ENCODE measurements at places on chromosomes 5 and 9. TPM values are rescaled to one million over a fixed set of nuclear protein-coding genes. Genes with fewer than 3 reads are reported as not detected.
A peak's percentile ranks its signal among the peaks of the same experiment; 100 is the strongest.

DNA sequence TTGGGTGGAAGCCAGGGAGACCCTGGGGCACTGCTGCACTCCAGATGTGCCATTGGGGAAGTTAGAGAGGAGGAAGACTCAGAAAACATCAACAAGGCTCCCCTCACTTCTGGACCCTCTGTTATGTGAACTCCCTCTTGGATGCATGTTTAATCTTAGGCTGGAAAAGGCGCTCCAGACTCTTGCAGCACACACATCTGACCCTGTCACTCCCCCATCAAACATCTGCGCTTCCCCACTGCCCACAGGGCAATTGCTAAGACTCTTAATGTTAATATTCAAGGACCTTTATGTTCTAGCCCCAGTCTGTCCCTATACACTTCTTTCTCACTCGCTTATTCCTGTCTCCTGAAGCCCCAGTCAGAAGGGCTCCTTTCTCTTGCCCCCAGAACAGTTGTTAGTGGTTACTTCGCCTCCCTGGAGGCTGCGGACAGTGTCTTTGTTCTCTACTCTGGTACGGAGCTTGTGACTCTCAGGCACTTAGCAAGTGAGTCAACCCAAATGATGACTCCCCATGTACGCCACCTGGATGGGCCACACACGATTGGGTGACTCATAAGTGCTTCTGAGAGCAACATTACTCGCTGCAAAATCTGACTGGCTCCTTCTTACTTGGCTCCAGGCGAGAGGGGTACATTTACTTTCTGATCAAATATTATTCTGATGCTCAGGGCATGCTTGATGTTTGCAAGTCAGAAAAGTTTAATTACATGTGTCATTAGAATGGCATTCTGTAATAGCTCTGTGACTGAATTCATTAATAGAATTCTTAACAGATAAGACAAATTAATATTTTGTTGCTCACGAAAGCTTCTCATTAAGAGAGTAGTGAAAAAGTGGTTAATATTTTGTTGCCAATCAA lies 193.6 kb downstream of the HSPA4 start:
- DNase-seq, result peak; percentile 10

GRCh38 chr5:52204310-52204709 lies 583.4 kb upstream of the ITGA1 start:
- no peak for DNase-seq

GRCh38 chr5:66629446-66629845 lies 33.3 kb downstream of the MAST4 start:
- no peak for DNase-seq

GRCh38 chr9:109556786-109557185 lies 58.7 kb upstream of the PTPN3 start:
- no peak for DNase-seq

GRCh38 chr9:89807682-89808075 lies 202.9 kb downstream of the GADD45G start:
- no peak for DNase-seq

- no peak for DNase-seq
Observed at GRCh38 chr9:33172256-33173238, 5.4 kb upstream of the B4GALT1 start.

DNA sequence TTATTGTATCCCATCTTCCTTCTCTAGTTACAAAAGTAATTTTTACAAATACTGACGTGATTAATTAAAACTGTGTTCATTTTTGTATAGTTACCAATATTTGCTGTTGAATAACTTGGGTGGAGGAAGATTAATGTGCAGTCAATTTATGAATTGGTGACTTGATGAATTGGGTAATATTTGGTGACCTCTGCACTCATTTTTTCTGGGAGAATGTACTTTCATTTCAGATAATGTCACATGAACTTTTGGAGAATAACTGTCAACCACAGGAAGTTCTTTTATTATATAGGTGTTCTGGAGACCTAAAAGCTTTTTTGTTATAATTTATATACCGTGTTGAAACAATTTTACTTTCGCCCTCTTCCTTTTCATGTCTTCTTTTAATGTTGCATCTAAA lies 26.4 kb upstream of the FKTN start:
- DNase-seq, result no peak

- no peak for DNase-seq
Observed at GRCh38 chr9:107721705-107722245, 232.2 kb upstream of the KLF4 start.

DNA sequence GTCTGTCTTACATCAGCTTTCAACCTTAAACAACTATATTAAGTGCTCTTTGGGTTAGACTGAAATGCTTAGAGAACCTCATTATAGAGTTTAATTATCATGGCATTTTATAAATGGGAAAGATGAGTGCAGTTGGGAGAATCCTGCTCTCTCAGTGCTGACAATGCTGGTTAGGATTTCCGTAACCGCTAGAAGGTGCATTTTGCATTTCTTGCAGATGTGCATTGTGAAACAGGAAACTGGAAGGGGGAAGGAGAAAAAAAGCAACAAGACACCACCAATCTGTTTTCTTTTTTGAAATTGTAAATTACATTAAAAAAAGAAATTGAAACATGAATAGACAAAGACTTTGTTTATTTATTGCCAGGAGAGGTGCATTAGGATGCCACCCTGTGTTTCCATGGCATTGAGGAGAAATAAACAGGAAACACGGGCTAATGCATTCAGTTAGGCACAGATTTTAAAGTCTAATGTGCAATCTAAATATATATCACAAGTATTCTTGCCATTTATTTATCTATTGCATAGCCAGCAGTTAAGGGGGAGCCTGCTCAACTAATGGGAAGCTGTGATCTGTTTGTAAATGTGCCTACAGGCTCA lies 478.9 kb downstream of the PSAT1 start:
- DNase-seq, result no peak

DNA sequence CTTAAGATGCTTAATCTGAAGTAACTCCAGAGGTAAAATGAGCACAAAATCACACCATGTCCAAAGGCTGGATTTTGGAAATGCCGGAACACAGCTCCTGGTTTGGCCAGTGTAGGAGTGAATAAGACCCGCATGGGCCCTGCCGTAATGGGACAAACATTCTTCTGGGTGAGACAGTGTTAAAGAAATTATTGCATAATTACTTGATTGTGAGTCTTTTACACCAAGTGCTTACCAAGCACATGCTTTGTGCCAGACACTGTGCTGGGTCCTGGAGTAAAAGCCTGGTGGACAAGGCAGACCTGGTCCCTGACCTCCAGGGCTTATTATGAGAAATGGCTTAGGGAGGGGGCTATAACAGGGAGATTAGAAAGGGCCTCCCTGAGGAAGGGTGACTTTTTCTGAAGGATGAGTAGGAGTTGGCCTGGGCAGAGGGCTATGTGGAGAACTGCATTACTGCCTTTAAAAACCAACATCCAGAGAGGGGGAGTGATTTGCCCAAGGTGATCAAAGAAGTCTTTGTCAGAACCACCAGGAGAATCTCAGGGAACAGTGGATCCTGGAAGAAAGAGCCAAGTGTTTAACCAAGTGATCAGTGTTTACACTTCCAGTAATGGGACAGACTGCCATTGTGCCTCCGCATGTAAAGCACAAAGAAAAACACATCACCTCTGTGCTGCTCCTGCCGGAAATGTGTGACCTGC lies 3.5 kb downstream of the PDE6A start:
- DNase-seq, result no peak

- DNase-seq, result no peak
Observed at GRCh38 chr9:112833081-112833480, 57.6 kb downstream of the SLC46A2 start.

DNA sequence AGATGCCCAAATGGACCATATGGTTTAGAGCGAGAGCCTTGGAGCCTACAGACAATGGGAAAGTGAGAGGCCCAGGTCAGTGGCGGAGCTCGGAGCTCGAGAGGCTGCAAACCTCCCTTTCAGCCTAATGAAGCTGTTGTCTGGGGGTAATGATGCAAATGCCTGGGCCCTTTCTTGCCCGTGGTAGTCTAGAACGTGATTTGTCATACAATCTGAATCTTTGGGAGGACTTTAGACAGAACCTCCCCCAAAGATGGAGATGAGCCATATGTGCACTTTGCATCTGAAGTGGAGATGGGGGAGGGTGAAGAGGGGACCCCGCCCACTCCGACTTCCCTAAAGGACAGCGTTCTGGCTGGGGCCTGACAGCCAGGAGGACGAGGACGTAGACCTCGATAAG lies 10.3 kb upstream of the NEUROG1 start:
- no peak for DNase-seq

- DNase-seq, result no peak
Observed at GRCh38 chr5:8561854-8562253, 692.9 kb downstream of the MTRR start.

- no peak for DNase-seq
Observed at GRCh38 chr5:50325237-50325832, 115.8 kb downstream of the EMB start.

DNA sequence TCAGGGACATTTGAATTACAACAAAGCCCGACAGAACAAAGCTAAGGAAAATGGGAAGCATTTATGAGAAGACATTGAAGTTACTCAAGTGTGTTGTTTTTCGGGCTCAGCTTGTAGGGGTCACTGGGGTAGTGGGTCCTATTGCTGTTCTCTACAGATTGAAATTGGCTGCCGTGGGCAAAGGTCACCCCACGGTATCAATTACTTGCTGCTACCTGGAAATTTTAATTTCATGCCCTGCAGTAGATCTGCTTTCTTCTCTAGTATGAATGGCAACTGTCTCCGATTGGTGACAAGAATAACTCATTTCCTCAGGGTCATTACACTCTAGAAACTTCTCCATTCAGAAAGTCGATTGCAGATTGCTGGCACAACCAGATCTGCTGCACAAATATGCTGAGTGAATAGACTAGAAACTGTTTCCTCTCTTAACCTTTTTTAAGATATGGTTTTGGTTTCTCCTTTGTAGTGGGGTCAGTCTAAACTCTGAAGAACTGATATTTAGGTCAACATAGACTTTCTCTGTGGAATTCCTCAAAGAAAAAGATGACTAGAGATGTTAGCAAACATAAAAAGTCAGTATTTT lies 454.1 kb downstream of the ARHGEF28 start:
- no peak for DNase-seq

DNA sequence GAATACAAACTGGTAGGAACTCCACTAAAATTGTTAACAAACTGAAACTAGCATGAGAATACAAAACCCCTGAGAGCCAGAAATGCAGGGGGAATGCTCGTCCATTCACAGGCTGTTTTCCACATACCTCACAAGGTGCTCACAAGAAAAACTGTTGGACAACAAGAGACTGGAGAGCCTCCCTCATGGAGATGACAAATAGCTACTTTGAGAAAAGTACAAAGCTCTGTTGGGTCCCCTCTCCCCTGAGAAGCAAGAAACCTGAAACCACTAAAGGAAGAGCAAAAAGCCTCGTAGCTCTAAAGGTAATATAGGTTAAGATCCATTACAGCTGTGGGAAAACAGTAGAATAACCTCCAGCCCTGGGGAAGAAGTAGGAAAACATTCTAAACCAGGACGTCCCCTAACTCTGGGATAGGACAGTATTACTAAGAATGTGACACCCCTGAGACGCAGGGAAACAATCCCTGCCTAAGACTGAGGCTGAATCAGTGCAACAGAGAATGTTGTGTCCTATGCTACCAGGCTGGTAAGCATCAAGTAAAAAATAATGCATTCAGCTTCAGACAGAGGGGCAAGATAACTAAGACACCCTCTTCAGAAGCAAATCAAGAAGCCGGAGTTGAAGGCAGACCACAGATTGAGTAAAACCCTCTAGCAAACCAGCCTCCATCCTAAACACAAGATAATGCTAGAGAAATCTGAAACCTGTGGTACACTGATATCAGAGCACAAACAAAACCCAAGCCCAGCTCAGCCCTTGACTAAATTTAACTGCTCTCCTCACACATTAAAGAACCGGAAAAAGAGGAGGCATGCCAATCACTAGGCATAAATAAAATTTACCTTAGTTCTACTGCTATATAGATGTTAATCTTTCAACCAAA lies 160.2 kb downstream of the SSBP2 start:
- DNase-seq, result no peak

GRCh38 chr5:142537938-142538337 lies 148.0 kb downstream of the FGF1 start:
- DNase-seq, result no peak

DNA sequence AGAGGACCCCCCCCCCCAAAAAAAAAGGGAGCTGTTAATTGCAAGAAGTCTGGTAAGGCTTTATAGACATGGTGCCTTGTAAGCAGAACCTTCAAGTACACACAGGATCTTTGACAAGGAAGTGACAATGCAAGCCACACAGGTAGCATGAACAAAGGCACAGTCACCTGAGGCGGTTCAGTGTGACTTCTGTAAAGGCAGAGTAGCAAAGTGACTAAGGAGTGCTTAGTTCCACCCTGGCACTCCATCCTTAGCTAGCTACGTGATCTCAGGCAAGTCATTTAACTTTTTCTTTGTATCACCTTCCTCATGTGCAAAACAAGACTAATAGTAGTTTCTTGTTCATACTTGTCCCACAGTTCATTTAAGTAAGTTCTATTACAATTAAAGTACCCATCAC lies 282.0 kb downstream of the PRELID2 start:
- DNase-seq, result no peak

DNA sequence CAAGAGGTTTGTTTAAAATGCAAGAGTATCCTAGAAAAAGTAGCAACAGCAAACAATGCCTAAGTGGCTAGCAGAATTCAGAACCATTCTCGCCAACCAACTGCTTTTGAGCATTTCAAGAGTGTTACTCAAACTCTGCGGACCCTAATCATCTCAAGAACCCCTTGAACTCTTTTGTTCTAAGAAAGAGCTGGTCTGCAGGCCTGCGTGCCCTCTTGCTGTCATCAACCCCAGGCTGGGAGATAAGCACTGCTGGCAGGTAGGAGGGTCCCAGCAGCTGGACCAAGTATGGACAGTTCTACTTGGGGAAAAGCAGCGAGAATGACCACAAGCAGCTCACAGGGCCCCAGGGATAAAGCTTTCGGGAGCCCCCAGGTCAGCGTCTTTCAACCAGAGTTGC lies 38.3 kb downstream of the MYO10 start:
- DNase-seq, result no peak

BRINP1 gene
- not detected for total RNA-seq

PLK2 gene
- total RNA-seq, result 57.2 TPM

DNAJC25 gene
- 4.5 TPM for total RNA-seq

GABRB2 gene
- total RNA-seq, result not detected

SLC22A5 gene
- total RNA-seq, result 4.3 TPM

KIF4B gene
- total RNA-seq, result not detected
